Right lobe of liver (tissue), 6 donors: ENCODE measurements at places on chromosomes 1 and 21. TPM values are rescaled to one million over a fixed set of nuclear protein-coding genes. Genes with fewer than 3 reads are reported as not detected.

The CNKSR1 gene
- 1.2 TPM for total RNA-seq

GRCh38 chr1:63190171-63190570 is 132.2 kb upstream of the FOXD3 start:
- DNase-seq = no peak
- H3K36me3 ChIP-seq = no peaks in the 10 kb centered on the region
- H3K27me3 ChIP-seq = no peaks in the 10 kb centered on the region
- H3K4me1 ChIP-seq = no peaks in the 10 kb centered on the region
- H3K27ac ChIP-seq = no peak overlapping the region
- H3K4me3 ChIP-seq = no peak overlapping the region

- H3K4me3 ChIP-seq = no peak overlapping the region
- no peaks in the 10 kb centered on the region for H3K4me1 ChIP-seq
- no peaks in the 10 kb centered on the region for H3K27me3 ChIP-seq
- no peak for DNase-seq
Observed at GRCh38 chr1:222299524-222299923, 248.4 kb downstream of the HHIPL2 start.

GRCh38 chr1:119366424-119366823 is 2.2 kb upstream of the HAO2 start:
- no peak overlapping the region for H3K27ac ChIP-seq
- H3K4me1 ChIP-seq = peaks cover 20% of the 10 kb centered on the region
- DNase-seq = no peak
- no peaks in the 10 kb centered on the region for H3K36me3 ChIP-seq

DNA sequence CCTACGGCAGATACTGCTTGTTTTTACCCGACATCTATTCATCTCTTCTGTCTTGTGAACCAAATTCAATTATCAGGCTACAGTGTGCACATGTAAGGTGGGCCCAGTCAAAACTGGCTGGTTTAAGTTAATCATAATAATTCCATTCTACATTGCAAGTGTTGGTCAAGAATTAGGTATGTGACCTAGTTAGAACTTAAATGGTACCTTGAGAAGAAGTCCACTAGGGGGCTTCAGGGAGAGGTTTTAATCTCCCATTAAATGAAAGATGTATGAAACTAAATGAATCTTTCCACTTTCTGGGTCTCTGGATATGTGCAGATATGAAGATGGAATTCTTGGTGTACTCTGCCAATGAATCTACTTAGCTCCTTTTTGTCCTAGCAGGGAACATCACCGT is 187.1 kb downstream of the CDC42BPA start:
- H3K36me3 ChIP-seq = no peaks in the 10 kb centered on the region
- H3K27ac ChIP-seq = no peak overlapping the region
- no peaks in the 10 kb centered on the region for H3K4me1 ChIP-seq
- DNase-seq = no peak
- H3K27me3 ChIP-seq = no peaks in the 10 kb centered on the region
